SIG-M5 (cell line): ENCODE measurements at places on chromosomes 11 and 22.

- no peak for DNase-seq
These were observed 113.6 kb downstream of the KCNQ1 start for GRCh38 chr11:2558397-2558796.

GRCh38 chr11:113778111-113778910 lies 1.3 kb upstream of the CLDN25 start:
- DNase-seq, result no peak

GRCh38 chr11:22555881-22556280 lies 69.7 kb downstream of the FANCF start:
- no peak for DNase-seq

GRCh38 chr22:33922349-33922681 lies 2.0 kb upstream of the LARGE1 start:
- DNase-seq, result no peak

- DNase-seq, result no peak
These were observed 34.0 kb downstream of the SLCO2B1 start for GRCh38 chr11:75184757-75185425.

DNA sequence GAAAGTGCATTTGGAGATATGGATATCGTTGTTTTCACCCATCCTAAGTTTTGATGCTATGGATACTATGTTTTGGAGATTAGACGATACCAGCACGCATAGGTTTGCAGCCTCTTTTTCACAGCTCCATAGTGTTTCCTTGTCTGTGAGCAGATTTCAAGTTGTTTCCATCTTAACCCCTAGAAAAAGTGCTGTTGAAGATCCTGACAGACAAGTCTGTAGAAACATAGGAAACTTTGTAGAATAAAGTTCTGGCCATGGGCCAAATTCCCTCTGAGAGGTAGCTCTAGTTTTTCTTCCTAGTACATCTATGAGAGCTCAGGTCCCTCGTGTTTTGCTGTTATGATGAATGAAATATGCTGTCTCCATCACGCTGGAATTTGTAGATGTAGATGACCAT lies 32.4 kb downstream of the ST3GAL4 start:
- DNase-seq, result no peak

GRCh38 chr11:13030857-13031256 lies 21.7 kb downstream of the RASSF10 start:
- no peak for DNase-seq

DNA sequence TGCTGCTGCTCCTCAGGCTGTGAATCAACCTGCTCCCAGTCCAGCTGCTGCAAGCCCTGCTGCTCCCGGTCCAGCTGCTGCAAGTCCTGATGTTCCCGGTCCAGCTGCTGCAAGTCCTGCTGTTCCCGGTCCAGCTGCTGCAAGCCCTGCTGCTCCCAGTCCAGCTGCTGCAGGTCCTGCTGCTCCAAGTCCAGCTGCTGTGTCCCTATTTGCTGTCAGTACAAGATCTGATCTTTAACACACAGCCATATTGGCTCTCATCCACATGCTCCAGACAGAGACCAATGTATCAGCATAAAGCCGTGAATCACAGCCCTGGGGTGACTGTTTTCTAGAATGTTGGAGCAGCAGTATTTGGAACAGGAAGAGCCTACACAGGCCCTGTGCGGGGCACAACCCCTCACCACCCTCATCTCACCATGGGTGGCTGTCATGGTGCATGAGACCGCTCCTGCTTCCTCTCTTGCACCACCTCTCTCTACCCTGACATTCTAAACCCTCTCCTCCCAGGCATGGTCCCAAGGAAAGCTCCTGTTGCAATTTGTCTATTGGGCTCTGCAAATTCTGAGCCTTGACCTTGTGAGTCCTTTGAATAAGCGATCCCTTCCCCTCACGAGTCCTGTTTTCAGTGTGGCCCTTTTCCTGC lies 3.5 kb downstream of the KRTAP5-10 start:
- DNase-seq, result no peak

DNA sequence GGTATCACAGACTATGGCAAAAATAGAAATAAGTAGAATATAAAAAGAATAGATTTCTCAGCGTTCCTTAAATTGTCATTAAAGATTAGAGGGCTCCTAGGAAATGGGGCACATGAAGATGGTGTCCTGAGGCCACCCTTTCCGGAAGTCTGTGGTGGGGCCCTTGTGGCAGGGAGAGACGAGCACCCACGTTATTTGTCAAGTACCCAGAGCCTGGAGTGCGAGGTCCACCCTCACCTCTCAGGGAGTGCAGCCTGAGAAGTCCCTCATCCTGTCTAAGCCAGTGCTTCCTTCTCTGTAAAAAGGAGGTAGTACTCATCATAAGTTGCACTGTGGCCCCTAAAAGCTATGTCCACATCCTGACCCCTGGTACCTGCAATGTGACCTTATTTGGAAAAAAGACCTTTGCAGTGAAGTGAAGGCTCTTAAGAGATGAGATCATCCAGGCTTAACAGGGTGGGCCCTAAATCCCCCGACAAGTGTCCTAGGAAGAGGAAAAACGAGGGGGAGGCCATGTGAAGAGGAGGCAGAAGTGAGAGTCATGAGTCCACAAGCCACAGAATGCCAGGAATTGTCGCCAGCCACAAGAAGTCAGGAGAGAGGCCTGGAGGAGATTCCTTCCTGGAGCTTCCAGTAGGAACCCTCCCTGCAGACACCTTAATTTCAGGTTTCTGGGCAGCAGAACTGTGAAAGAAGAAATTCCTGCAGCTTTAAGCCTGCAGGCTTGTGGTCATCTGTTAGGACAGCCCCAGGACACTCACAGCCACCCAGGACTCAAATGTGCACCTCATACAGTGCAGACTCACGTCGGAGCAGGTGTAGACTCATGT lies 76.8 kb upstream of the CCND1 start:
- no peak for DNase-seq

- DNase-seq, result no peak
These were observed 1164.7 kb downstream of the LRRC4C start for GRCh38 chr11:40294741-40295140.

GRCh38 chr11:70501933-70502540 lies 103.7 kb downstream of the CTTN start:
- DNase-seq, result no peak

DNA sequence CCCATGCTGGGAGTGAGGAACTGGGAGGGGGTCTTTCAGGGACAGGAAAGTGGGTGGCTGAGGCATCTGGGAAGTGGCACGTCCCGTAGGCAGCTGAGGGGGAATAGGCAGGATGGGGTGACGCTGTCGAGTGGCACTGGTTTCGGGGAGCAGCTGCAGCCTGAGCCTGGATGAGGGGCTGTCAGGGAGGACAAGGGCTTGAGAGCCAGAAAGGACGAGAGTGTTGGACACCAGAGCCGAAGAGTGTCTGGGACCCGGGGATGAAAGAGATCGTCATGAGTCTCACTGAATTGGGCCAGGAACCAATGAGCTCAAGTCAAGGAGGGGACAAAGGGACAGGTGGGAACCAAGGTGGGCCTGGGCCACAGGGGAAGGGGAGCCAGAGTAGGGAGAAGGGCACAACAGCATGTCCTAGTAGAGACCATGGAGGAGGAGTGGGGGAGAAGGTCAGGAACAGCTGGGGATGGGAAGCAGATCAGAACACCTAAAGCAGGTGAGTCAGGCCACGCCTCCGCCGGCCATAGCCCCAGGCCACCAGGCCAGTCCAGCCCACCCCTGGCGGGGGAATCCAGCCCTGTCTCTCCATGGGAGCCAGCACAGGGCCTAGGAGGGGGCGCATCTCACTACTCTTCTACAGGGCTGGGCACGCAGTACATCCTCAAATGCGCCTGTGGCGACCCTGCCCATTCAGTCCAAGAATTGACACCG lies 4.2 kb downstream of the RAB3IL1 start:
- DNase-seq, result no peak

GRCh38 chr11:44985721-44986120 lies 35.0 kb upstream of the TP53I11 start:
- no peak for DNase-seq

DNA sequence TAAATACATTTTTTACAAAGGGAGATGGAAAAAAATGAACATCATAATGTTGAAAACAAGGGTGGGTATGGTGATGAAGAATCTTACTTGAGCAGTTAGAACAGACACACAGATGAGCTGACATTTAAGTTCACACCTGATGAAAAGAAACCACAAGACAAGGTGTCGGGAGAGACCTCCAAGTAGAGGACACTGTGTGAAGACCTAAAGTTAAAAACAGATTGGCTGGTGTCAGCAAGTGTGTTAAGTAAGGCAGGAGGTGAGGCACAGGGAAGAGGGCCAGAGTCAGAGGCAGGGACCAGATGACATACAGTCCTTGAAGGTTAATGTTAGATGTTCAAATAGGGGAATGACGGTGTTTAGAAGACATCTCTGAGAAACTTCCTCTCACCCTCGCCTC lies 236.8 kb downstream of the FAT3 start:
- no peak for DNase-seq

- DNase-seq, result no peak
These were observed 73.7 kb downstream of the MN1 start for GRCh38 chr22:27727673-27728451.

- no peak for DNase-seq
These were observed 155.3 kb upstream of the RASSF10 start for GRCh38 chr11:12853652-12854296.

DNA sequence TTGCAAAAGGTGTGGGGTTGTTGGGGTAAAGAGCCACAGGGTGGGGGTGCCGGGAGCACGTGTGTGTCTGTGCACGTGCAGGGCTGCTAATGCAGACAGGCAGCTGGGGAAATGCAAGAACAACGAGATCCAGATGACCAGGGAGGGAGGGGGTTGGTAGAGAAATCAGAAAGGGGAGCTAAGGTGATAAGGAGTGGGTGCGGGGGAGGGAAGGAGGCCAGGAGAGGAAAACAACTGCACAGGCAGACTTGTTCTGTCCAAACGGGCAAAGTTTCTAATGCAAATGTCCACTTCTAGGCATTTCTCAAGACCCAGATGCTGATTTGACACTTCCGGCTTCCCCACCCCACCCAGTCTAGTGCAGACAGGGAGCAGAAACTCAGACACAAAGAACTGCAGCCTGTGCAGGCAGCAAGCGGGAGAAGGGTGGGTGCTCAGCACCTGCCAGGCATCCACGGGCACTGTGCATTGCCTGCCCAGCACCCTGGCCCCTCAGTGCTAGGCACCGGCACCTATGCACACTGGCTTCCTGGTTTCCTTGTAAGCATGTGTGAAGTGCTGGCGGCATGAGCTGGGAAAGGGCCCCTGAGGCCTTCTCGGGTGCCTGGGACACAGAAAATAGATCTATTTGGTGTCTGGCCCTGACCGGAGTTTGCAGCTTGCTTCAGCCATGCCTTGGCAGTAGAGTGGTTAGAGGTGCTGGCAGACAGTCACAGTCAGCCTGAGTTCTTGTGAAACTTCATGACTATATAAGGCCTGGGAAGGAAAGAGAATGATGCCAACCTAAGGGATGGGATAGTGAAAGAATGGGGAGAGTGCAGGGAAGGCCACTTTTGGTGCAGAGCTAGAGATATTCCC lies 220.1 kb upstream of the SORL1-AS1 start:
- no peak for DNase-seq

GRCh38 chr11:68200639-68201038 lies 12.5 kb downstream of the KMT5B start:
- no peak for DNase-seq

- DNase-seq, result no peak
These were observed 13.0 kb upstream of the VPS37C start for GRCh38 chr11:61174273-61174672.

DNA sequence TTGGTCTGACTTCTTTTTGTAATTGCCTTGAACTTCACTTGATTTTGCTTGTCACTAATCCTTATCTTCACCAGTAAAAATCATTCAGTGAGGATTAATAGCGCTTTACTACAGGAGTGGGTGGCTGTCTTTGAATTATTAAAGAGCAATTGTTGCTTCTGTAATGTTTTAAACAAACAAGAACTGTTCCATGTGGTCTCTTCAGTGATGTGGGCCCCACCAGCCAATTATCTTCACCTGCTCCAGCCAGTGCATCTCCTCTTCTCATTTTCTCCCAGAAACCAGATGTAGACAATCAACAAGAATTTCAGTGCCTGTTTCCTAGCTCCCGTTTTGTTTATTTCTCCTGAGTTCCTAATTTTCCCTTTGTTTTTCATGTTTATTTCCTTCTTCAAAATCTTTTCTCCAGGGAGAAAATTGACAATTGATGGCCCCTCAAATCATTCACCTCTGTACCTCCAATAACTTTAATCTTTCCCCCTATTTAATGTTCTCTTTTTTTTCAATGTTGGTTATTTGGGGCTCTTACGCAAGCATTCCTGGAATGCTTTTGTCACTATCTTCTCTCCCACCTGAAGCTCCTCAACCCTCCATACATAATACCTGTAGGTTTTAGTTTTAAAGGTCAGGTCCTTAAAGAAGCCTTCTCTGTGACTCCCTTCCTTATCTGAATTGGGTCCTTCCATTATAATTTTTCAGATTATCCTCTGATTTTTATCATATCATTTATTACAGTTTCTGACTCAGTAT lies 115.1 kb downstream of the ARFGAP2 start:
- DNase-seq, result no peak

DNA sequence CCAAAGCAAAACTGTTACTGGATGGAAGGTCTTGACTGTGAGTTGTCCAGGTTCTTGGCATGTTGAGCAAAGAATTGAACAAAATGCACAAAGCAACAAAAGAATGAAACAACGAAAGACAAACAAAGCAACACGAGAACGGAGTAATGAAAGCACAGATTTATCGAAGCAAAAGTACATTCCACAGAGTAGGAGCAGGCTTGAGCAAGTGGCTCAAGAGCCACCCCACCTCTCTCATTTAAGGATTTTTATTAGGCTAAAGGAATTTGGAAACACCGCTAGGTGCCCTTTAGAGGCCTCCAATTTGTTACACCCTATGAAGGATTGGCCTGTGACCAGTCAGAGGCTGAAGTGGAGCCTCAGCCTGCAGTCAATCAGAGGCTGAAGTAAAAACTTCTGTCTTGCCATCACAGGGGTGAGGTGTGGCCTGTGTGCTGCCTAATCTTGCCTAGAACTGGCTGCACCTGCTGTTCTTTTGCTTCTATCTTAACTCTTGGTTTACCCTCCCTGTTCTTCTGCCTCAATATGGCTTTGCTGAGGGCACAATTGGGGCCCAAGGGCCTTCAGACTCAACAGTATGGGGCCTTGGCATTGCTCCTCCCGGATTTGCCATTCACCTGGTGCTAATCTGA lies 59.4 kb upstream of the FTH1 start:
- no peak for DNase-seq

GRCh38 chr11:47606731-47607130 lies 12.5 kb upstream of the C1QTNF4 start:
- no peak for DNase-seq

DNA sequence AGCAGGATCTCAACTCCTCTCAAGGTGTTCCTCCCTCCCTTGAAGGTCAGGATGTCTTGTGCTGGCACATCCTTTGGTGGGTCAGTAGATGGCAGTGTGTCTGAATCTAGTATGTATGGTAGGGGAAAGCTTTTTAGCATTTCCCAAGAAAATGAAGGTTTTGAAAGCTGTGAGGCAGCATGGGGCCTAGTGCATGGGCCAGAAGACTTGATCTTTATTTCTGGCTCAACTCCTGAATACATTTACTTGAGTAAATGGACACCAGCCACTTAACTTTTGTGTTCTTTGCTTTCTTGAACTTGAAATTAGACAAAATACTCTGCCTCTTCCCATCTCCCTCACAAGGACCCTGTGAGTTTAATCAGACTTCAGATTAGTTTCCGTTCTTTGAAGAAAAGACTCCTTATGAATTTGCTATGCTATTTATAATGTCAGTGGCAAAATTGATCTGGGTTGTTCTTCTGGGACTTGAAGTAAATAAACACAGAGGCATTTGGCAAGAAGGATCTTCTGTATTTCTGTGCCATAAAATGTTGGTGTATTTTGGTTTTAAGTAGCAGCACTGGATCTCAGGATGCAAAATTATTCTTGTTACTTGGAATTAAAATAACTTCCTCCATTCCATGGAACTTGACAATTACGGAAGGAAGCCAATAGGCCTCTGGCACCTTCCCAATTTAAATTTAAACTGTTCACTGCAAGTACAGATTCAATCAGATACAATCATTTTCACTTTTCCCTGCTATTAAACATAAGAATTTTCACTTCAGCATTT lies 288.8 kb downstream of the CASP12 start:
- DNase-seq, result no peak
